Purkinje cell (primary cell): ENCODE measurements at places on chromosomes 3 and 15. TPM values are rescaled to one million over a fixed set of nuclear protein-coding genes. Genes with fewer than 3 reads are reported as not detected.

Gene GOLGA8R
- polyA plus RNA-seq = not detected in 2 replicates

Gene GRAMD2A
- polyA plus RNA-seq = 0.13 and 0.29 TPM in 2 replicates

Gene NR2E3
- polyA plus RNA-seq = 1.3 and 1.5 TPM in 2 replicates

Gene BDH1
- polyA plus RNA-seq = 5.0 and 9.7 TPM in 2 replicates

Gene FAM107A
- polyA plus RNA-seq = 13.8 and 16.7 TPM in 2 replicates

Gene SPTBN5
- 0.79 and 1.4 TPM in 2 replicates for polyA plus RNA-seq

Gene SETD5
- 17.9 and 19.5 TPM in 2 replicates for polyA plus RNA-seq

Gene COL7A1
- polyA plus RNA-seq = 2.1 and 3.4 TPM in 2 replicates

Gene DAZL
- polyA plus RNA-seq = not detected in 2 replicates

Gene PLXND1
- 0.67 and 0.83 TPM in 2 replicates for polyA plus RNA-seq

Gene SLC15A2
- polyA plus RNA-seq = 1.6 and 4.4 TPM in 2 replicates

Gene PTH1R
- polyA plus RNA-seq = 2.5 and 3.0 TPM in 2 replicates

Gene WDR93
- 0.39 and 0.56 TPM in 2 replicates for polyA plus RNA-seq

Gene INSYN1
- polyA plus RNA-seq = 1.6 and 3.0 TPM in 2 replicates

Gene ERC2
- polyA plus RNA-seq = 11.0 and 24.8 TPM in 2 replicates

Gene P2RY12
- polyA plus RNA-seq = 0.27 TPM in 1 of 2 replicates, not detected in the other

Gene SCAMP5
- 36.5 and 48.3 TPM in 2 replicates for polyA plus RNA-seq

Gene LDHAL6B
- not detected in 2 replicates for polyA plus RNA-seq

Gene RHOV
- polyA plus RNA-seq = 0.36 TPM in 1 of 2 replicates, not detected in the other

Gene MUC13
- polyA plus RNA-seq = not detected in 2 replicates

Gene BTLA
- polyA plus RNA-seq = not detected in 2 replicates

Gene TMEM212
- polyA plus RNA-seq = not detected in 2 replicates

Gene ADAMTSL3
- 0.28 and 2.2 TPM in 2 replicates for polyA plus RNA-seq

Gene FEZF2
- polyA plus RNA-seq = 3.8 TPM in 1 of 2 replicates, not detected in the other

Gene MUC4
- polyA plus RNA-seq = 0.15 TPM in 1 of 2 replicates, not detected in the other

Gene HRH1
- 0.54 TPM in 1 of 2 replicates, not detected in the other for polyA plus RNA-seq

Gene BNC1
- not detected in 2 replicates for polyA plus RNA-seq

Gene ALDH1A2
- 3.2 TPM in 1 of 2 replicates, not detected in the other for polyA plus RNA-seq

Gene SLC28A1
- polyA plus RNA-seq = not detected in 2 replicates

Gene FAM43A
- polyA plus RNA-seq = 1.3 and 1.5 TPM in 2 replicates

Gene TUSC7
- polyA plus RNA-seq = 5.7 TPM in 1 of 2 replicates, not detected in the other

Gene ROBO1
- 8.3 and 8.6 TPM in 2 replicates for polyA plus RNA-seq

Gene FGD5
- 0.09 and 0.57 TPM in 2 replicates for polyA plus RNA-seq

Gene ASB14
- 0.13 and 1.8 TPM in 2 replicates for polyA plus RNA-seq

Gene SLC49A4
- polyA plus RNA-seq = 37.0 and 49.3 TPM in 2 replicates

Gene ERICH6
- polyA plus RNA-seq = 0.79 TPM in 1 of 2 replicates, not detected in the other

Gene MKRN3
- 6.7 and 14.7 TPM in 2 replicates for polyA plus RNA-seq

Gene TRPM1
- polyA plus RNA-seq = 0.39 TPM in 1 of 2 replicates, not detected in the other

Gene ACOX2
- 1.3 and 2.4 TPM in 2 replicates for polyA plus RNA-seq

Gene ZDHHC23
- 14.7 and 21.2 TPM in 2 replicates for polyA plus RNA-seq

Gene CHP1
- polyA plus RNA-seq = 31.4 and 41.7 TPM in 2 replicates

Gene C3orf22
- polyA plus RNA-seq = not detected in 2 replicates
